ENCODE measurements at places on chromosomes 6 and 20.

GRCh38 chr20:23205211-23205610 is 119.1 kb upstream of the CD93 start:
- DNase-seq: no peak

GRCh38 chr20:64149809-64150560 is 14.3 kb upstream of the MYT1 start:
- DNase-seq: no peak

DNA sequence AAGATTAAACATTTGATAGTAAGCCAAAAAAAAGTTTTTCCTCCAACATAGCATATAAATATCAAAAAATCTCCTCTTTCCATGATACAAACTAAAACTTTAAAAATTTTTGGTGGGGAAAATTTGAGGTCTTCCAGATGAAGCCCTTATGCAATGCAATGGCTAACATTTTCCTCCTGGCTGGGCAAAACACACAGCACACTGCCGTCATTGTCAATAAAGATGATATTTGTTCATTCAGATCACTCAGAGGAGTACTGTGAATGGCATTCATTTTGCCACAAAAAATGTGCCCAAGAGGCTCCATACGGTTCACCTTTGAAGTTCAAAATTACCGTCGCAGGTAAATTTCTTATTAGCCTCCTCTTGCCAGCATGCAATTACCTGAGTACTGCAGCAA is 33.9 kb upstream of the FBXO9 start:
- DNase-seq: no peak

DNA sequence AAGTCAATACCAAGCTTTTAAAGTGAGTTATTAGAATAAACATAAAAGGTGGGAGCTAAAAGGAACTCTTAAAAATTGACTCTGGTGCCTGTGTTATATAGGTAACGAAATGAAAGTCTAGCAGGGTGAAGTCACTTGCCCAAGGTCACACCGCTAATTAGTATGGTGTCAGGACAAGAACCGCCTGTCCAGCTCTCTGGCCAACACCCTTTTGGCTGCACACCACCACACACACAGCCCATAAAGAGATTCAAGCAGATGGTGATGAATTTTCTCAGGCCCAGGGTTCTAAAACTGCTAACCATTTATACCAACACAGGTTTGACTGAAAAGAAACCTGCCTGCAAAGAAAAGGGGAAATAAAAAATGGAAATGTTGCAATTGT is 20.2 kb downstream of the GFOD1 start:
- DNase-seq: no peak

DNA sequence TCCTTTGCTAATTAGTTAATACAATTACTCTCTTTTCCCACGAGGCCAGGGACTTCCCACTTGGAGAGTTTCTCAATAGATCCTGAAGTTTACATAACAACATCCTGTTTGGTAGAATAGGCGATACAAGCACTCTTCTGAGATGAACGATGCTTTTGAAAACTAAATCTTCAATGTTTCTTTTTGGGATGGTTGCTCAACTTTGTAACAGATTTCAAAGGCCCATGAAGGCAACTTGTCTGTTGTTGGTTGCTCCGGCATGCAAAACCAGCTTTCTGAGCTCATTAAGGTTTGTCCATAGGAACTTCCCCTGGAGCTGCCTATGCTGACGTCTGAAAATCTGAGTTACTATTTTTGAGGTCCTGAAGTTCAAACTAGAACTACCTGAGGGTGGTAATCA is 25.9 kb upstream of the ROS1 start:
- DNase-seq: no peak

- peak; percentile 3 for DNase-seq
Measured at GRCh38 chr6:5580736-5581581, 319.6 kb downstream of the FARS2 start.

DNA sequence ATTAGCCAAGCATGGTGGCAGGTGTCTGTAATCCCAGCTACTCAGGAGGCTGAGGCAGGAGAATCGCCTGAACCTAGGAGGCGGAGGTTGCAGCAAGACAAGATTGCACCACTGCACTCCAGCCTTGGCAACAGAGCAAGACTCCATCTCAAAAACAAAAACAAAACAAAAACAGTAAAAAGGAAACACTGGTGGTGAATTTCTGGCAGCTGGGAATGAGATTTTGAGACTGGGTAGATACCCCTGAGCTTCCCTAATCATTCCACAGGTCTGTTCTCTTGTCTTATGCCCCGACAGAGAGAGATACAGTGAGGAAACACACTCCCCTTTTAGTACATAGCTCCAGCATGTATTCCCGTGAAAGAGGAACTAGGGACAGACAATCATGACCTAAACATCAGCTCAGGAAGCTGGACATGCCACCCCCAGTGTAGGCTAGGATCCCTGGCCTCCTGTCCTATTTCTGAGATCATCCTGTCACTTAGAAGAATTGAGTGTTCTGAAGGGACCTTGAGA is 9.6 kb downstream of the MAN1A1 start:
- DNase-seq: no peak

GRCh38 chr6:154928325-154928922 is 66.7 kb upstream of the TIAM2 start:
- peak; percentile 50 for DNase-seq

- peak; percentile 61 for DNase-seq
Measured at GRCh38 chr6:43454290-43454695, 1.1 kb downstream of the DLK2 start.

DNA sequence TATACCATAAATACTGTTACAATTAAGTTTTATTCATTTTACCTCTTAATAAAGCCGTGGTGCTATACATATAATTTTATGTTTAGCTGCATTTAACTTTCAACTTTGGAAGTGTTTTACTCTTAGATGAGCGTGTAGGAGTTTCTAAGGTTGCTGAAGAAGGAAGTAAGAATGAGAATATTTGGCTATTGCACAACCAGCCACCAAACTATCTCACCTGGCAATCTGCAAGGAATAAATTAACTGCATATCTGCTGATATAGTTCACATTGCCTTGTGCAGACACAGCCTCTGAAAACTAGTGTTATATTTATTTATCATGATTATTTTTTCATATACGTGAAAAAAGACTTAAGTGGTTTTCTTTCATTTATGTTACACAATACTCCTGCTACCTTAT is 230.4 kb downstream of the PLCB1 start:
- DNase-seq: no peak

- DNase-seq: no peak
Measured at GRCh38 chr6:64672131-64672530, 1034.9 kb downstream of the EYS start.

GRCh38 chr20:48006036-48006833 is 221.0 kb upstream of the SULF2 start:
- no peak for DNase-seq

DNA sequence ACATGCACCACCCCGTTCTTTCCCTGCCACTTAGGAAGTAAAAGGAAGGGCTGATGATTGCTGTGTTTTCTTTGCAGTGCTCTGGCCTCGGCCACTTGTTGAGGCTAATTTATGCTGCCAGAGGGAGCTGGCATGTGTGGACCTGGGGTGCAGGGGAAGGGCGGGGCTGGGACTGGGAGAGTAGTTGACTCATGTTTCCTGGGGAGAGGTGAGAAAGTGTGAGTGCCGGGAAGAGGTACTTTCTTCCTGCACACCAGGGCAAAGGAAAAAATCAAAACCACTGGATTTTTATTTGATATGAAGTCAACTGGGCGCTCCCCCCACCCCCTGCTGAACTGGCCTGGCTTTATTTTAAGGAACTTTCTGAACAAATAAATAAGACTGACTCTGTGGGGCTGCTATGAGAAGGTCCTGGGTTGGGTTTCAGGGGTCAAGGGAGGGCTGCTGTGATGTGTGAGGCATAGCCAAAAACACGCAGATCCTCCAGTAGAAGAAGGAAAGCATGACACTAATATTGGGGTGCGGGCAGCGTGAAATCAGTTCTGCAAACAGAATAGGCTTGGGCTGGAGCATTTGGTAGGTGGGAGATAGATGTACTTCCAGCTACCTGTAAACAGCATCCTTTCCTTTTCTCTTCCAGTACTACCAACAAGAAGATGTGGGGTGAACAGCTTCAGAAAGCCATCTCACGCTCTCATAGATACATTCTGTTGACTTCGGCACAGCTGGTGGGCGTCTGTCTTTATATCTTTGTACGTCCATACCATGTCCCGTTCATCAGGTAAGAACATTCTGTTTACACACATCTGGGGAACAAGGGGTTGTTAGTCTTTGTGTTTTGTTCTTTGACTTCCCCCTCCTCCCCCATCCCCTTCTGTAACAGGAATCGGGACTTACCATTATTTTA is 87.5 kb downstream of the SYNJ2 start:
- DNase-seq: no peak
